ENCODE measurements at places on chromosomes 7 and 10.

DNA sequence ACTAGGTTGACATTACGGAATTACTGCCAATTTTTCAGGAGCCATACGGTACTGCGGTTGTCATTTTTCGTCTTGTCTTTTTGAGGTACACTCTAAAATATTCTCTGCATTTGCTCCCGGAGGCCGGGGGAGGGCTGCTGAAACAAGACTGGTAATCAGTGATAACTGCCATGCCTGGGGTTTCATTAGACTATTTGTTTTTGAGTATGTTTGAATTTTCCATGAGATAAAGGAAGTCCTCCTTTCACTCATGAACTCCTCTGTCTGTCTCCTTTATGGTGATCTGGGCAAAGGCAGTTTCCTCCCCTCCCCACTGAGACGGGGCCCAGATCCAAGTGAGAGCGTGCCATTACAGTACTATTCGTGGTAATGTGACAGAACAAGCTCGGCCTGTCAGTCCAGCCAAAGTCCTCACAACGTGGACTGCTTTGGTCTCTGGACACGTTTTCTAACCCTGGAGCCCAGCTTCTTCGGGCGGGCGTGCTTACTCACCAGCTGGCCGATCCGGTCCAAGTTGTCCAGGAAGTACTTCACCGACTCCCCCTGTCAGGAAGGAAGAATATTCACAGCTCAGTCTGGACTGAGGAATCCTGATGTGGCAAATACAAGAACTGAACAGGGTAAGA is 45.1 kb downstream of the AMZ1 start:
- DNase-seq = peak; percentile 68

DNA sequence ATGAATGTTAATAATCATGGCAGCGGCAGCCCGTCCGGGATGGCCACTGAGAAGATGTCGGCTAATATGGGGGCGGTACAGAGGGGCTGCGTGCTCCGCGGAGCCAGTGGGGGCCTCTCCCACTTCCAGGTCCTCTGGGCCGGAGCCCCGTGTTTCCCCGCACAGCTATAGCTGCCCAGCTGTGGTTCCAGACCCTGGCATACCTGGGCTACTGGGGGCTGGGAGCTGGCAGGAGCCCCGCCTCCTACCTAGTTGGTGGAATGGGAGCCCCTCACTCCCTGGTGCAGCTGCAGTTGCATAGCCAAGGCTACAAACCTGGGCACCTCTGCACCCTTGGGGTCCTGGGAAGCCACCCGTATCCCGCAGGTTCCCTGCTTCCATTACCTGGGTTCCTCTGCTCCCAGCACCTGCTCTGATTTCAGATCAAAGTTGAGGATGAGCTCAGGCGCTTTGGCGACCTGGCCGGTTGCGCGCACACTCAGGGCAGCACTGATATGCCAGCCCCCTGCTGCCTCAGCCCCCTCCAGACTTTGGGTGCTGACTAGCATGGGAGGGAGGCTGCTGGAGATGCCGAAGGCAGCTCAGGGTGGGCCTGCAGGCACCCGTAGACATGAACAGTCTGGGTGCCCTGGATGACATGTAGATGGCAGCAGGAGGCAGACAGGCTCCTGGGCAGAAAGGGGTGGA is 236.5 kb upstream of the SEMA3D start:
- DNase-seq = no peak

DNA sequence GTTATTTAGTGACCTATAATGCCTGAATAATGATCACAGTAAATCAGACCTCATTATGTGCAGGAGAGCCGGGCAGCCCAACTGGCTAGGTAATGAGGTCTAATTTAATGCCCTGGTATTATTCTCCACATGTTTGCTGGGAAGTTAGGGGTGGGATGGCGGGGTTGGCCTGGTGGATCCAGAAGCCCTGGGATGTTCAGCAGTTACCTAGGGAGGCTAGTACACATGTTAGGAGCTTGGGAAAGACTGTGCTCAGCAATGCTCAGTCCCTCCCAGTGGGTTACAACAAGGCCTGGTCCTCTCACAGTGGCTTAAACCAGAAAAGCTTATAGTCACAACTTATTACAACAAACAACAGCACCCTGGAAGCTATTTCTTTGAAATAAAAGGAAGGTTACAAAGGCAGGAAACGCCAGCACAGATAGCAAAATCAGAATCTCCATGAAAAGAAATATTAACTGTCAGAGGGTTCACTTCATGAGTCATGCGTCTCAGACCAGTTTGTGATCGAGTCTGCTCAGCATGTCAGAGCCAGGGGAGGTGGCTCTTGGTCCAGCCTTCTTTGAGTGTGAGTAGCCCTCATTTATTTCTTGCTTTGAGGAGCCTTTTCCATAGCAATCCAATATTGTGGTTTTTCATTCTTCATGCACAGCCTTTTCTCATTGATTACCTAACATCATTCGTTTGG is 418.6 kb upstream of the NPVF start:
- no peak for DNase-seq

GRCh38 chr10:63256009-63256773 is 123.1 kb downstream of the NRBF2 start:
- peak; percentile 63 for DNase-seq

- peak; percentile 89 for DNase-seq
Measured at GRCh38 chr7:121505021-121505420, 108.9 kb upstream of the FAM3C start.

GRCh38 chr7:98913026-98913425 is 34.7 kb downstream of the TRRAP start:
- no peak for DNase-seq

GRCh38 chr10:28478646-28479045 is 54.3 kb upstream of the WAC start:
- DNase-seq = no peak
